ENCODE measurements at places on chromosomes 1 and 21.

- DNase-seq, result no peak
Measured at GRCh38 chr1:19892129-19892528, 9.9 kb downstream of the OTUD3 start.

DNA sequence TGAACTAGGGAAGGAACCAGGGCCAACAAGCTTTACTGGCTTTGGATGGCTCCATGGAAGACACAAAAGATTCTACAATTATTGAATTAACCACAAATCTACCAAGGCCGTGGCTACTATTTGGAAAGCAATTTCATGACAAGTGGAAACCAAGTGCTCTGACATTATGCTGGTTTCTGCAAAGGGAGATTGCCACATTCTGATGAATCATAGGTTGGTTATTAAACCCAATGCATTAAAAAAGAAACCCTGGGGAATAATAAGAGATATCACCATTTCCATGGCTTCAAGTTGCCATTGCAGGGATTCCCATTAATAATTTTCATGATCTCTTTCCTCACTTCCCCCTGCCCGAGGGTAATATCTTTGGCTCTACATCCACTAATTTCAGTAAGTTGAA lies 359.2 kb upstream of the NCAM2 start:
- DNase-seq, result no peak

DNA sequence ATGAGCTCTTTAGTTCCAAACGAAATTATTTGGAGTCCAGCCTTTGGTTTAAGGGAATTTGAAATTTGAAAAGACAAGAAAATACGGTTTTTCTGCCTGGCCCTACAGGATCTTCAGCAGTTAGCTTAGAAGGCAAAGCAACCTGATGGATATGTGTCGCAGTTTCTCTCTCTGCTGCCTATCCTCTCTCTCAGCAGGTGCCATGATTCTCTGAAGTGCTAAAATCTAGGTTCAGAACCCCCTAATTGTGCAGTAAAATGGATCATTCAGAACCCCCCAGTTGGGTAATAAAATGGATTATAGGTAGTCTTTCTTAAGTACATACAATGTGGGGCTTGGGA lies 446 bp upstream of the DEPDC1 start:
- DNase-seq, result no peak

DNA sequence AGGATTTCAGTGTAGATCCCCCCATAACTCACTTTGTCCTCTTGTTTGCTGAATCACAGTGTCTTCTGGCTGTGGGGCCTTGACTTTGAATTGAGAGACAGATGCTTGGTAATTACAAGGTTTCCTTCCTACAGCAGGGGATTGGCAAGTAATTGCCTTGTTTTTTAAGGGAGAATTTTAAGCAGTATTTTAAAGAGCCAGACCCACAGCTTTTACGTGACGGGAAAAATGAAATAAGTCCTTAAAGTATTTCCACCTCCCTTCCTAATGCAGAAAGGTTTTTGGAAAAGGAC lies 41.0 kb downstream of the PGBD5 start:
- no peak for DNase-seq

- DNase-seq, result no peak
Measured at GRCh38 chr1:108845991-108846390, 10.9 kb downstream of the AKNAD1 start.

- no peak for DNase-seq
Measured at GRCh38 chr21:31917108-31917507, 44.3 kb downstream of the HUNK start.

DNA sequence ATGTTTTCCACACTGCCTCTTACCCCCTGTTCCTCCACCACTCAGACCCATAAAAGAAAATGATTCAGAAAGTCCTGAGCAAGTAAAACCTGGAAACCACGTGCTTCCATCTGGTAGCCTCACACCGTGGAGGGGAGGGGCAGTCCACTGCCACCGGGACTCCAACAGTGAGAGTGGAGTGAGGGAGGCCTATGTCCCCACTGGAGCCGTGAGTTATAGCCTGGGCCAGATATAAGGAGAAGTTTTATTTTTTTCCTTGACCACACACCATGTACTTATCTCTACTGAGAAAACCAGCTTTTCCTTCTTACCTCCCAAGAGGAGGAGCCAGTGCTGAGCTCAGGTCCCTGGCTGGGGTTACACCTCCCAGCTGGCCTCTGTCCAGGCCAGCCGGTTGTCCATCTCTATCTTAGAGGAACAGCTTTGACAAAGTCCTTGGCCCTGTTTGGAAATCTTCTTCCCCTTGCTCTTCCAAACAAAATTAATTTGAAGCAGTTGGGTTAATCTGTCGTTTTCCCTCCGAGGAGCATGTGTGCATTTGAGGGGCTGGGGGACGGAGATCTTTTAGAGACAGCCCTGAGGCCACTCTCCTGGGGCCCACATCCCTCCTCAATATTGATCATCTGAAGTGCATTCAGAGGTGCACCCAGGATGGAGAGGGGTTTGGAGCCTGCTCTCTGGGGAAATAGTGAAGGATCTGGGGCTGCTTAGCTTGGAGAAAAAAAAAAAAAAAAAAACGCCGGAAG lies 49.1 kb upstream of the SERBP1 start:
- no peak for DNase-seq

- no peak for DNase-seq
Measured at GRCh38 chr1:230922620-230923019, 54.3 kb upstream of the C1orf198 start.

DNA sequence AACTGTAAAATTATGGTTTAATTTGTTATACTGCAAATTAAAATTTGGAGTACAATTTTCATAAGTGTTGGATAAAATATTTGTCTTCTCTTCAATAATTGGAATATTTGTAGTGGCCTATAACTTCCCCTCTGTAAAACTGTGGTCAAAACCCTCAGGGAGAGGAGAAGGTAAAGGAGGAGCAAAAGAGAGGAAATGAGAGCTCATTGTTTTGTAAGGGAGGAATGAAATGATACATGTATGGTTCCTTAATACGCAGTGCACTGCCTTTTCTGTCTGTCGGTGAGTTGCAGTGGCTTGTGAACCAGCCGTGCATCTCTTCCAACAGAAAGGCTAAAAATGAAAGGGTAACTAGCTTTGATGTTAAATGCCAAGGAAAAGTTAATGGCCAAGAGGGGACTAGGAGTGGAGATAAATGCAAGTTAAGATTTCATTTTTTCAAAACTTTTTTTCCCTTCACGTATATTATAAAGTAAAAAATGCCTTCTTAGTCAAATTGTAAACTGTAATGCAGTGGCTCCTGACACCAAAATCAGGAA lies 26.4 kb downstream of the LRRC8D start:
- DNase-seq, result no peak

- DNase-seq, result no peak
Measured at GRCh38 chr1:64482720-64483119, 12.8 kb downstream of the CACHD1 start.

GRCh38 chr1:222876182-222876581 lies 61.3 kb downstream of the DISP1 start:
- no peak for DNase-seq

DNA sequence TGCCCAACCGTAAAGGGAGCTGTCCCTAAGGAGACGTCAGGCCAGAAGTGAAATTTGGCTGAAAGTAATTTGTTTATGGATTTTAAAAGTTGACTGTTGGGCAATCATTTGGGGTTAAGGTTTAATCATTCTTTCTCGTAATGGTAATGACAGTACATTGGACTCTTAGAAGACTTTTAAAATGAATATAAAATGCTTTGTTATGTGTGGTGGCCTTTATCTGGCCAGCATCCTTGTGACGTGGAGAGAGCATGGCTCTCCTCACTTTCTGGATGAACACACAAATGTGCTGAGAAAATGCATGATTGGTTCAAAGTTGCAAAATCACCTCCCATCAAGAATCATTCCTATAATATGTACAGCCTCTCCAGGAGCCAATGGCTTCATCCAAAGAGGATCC lies 160.2 kb downstream of the DHRS3 start:
- DNase-seq, result no peak

DNA sequence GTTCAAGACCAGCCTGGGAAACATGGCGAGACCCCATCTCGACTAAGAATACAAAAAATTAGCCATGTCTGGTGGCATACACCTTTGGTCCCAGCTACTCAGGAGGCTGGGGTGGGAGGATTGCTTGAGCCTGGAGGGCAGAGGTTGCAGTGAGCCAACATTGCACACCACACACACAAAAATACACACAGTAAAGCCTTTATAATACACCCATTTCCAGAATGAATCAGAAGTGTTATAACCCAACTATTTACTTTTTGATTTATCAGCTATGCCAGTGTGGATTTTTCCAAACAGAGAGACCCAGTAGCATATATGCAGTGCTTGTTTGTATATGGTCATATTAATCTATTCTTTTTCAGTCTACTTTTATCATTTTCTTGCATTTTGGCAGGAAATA lies 200.1 kb downstream of the ZP4 start:
- DNase-seq, result no peak

DNA sequence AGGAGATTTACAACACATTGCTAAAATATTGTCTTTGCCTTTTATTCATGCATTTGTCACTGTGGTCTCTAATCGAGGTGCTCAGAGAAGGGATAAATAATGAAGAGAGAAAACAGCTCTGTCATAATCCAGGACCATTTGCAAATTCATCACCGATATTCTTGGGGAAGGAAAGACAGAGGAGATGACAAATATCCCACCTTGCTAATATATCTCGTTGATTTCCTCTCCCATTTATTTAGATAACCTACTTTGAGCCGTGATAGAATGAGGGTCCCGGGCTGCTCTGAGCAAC lies 86.9 kb downstream of the PRDM16 start:
- DNase-seq, result no peak

DNA sequence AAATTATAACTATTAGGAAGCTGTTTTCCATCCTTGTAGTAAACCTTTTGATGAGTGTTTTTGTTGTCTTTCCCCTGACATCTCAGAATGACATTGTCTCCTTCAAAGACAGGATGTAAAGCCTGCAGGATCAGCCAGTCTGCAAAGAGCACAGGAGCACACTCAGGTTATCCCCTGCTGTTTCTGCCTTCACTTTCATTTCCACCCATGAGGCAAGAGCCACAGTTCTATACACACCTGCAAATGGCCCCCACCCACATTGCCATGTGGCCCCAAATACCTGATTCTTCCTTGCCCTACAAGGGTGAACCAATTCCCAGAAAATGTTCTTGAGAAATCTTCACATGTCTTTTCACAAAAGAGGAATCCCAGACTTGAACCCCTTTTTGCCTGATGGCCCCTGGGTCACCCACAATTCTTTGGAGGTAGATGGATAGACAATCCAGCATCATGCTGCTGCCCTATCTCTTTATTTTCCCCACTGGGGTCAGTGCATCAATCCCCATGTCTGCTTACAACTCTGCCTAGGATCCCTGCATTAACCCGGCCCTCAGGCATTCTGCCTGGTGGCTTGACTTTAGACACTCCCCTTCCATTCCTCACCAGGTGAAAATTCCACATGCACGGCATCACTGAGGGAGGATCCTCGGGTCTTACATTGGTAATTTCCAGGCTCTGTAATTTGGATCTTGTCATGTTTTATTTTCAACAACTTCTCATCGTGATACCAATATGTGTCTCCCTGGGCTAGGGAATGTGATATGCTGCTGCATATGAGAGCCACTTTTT lies 2.6 kb downstream of the FCRL3 start:
- no peak for DNase-seq

DNA sequence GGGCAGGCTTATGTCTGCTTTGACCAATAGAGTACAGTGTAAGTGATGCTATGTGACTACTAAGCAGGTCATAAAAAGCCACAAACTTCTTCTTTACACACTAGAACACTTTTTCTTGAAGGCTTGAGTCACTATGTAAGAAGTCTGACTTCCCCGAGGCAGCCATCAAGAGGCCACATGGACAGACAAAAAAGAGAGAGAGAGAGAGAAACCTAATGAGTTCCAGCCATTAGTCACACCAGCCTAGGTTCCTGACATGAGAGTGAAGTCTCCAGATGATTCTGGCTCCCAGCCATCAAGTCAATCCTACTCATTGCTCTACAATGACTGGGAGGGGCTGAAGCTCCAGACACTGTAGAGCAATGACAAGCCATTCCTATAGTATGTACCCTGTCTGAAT lies 101.4 kb downstream of the LHX9 start:
- no peak for DNase-seq

- no peak for DNase-seq
Measured at GRCh38 chr1:23475134-23475628, 8.8 kb downstream of the ASAP3 start.

DNA sequence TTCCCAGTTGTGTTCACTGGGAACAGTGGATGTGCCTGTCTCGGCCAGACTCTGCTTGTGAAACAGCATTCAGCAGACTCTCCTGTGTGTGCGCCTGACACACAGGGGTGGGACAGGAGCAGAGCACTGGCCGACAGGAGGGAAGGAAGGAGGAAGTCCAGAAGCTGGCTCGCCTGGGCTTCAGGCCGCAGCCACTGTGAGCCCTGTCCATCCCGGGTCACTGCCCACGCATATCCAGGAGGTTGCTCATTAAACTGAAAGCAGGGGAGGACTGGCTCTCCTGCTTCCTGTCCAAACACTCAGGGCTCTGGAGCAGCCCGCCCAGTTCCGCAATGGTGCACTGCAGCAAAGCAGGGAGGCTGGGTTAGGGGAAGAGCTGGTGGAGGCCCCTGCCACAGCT lies 218.7 kb upstream of the VAMP3 start:
- no peak for DNase-seq

GRCh38 chr1:44437107-44437716 lies 32.2 kb downstream of the RNF220 start:
- DNase-seq, result no peak

GRCh38 chr1:207883660-207884250 lies 27.2 kb downstream of the CD34 start:
- no peak for DNase-seq

DNA sequence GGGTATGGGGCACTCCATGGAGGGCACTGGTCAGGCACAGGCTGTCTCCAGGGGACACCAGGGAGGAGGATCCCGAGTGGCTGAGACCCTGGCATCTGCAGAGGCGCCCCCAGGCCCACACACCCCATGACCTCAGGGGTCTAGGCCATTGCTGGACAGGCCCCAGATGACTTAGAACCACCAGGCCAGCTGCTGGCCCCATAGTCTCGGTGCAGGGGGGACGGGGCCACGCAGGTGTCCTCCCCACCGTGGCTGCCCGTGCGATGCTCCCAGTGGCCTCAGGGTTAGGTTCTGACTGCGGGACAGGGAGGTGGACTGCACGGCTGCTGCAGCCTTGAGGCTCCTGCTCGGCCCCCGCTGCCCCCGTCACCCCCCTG lies 44.0 kb downstream of the MORN1 start:
- no peak for DNase-seq

GRCh38 chr1:208251911-208252835 lies 8.0 kb upstream of the PLXNA2 start:
- no peak for DNase-seq

DNA sequence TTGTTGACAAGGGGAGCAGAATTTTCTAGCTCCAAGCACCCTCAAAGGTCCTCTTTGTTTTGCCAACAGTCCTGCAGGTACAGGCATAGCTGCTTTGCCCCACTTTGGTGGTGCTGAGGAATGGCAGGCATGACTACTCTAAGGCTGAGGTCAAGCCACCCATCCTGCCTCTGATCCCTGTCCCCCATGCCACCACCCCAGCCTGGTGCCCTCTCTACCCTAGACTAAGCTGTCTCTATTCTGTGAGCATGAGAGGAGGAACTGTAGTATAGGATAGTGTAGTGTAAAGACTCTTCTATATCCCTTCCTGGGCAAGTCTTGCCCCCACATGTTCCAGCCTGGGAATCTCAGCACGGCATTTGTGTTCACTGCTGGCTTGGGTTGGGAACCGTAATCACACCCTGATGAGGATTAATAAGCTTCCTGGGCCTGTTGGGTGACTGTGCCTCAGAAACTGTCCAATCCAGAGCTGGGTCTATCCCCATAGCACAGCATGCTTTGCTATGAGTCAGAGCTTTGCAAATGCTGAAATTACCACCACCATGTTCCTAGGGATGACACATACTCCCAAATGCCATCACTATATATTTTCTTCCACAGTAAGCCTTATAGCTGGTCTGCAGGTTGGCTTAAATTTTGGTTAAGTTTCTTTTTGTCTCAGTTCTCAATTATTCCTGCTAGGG lies 105.7 kb upstream of the PPP2R5A start:
- DNase-seq, result no peak
